ENCODE measurements at places on chromosomes 5 and 9.

GRCh38 chr5:82766206-82766605 lies 311.0 kb downstream of the TMEM167A start:
- no peak for DNase-seq

DNA sequence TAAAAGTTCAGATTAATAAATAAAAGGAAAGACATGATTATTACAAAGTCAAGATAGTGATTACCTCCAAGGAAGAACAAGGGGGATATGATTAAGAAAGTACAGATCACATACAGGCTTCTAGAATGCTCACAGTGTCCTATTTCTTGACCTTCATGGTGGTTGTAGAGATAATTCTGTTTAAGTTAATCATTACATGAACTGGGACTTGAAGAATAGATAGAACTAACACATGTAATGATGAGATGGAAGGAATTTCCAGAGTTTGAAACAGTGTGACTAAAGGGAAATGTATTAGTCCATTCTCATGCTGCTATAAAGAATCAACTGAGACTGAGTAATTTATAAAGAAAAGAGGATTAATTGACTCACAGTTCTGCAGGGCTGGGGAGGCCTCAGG lies 72.7 kb downstream of the LURAP1L start:
- DNase-seq: no peak

GRCh38 chr5:77761606-77762005 lies 14.5 kb downstream of the TBCA start:
- DNase-seq: no peak

GRCh38 chr9:129458663-129459546 lies 162.0 kb downstream of the C9orf50 start:
- DNase-seq: no peak

GRCh38 chr9:26523577-26523976 lies 369.0 kb downstream of the CAAP1 start:
- DNase-seq: no peak

DNA sequence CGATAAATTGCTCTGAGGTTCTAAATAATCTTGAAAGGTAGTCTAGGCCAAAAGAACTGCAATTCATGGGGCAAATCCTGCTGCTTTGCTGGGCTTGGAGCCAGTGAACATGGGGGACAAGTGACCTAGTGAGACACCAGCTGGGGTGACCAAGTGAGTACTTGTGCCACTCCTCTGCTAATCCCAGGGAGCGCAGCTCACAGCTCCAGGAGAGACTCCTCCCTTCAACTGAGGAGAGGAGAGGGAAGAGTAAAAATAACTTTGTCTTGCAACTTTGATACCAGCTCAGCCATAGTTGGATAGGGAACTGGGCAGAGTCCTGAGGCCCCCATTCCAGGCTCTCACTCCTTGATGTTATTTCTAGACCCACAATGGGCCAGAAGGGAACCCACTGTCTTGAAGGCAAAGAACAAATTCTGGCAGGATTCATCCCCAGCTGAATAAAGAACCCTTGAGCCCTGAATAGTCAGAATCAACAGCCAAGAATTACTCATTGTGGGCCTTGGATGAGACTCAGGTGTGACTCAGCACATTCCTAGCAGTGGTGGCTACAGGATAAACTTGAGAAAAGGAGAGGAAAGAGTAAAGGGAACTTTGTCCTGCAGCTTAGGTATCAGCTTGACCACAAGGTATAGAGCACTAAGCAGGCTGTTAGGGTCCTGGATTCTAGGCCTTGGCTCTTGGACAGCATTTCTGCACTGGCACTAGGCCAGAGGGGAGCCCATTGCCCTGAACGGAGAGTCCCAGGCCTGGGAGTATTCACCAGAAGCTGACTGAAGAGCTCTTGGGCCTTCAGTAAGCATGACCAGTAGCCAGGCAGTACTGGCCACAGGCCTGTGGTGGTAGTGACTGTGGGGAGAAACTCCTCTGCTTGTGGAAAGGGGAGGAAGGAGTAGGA lies 288.3 kb upstream of the CDH18 start:
- DNase-seq: no peak

DNA sequence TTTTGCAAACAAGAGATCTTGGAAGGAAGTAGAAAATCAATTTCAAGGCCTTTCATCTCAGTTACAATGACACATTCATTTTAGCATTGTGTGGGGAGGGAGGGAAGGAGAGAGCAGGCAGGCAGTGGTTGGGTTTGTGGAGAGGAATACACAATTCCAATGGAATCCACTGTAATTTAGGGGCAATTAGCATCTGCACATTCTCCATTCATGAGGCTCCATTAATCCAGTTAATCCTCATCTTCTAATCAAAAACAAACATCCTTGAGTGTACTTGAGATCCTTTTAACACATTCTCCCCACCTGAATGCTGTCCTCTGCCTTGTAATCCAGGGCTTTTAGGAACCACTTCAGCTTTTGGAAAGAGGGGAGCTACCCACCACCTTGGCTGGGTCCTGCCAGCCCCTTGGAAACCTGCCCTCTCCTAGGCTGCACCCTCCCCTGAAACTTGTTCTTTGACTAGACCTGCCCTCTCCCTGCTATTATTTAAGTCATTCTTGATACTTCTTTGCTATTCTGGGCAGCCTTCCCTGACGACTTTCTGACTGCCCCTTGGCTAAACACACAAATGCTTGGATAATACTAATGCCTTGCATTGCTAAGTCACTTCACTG lies 271.2 kb downstream of the SLIT3 start:
- no peak for DNase-seq

DNA sequence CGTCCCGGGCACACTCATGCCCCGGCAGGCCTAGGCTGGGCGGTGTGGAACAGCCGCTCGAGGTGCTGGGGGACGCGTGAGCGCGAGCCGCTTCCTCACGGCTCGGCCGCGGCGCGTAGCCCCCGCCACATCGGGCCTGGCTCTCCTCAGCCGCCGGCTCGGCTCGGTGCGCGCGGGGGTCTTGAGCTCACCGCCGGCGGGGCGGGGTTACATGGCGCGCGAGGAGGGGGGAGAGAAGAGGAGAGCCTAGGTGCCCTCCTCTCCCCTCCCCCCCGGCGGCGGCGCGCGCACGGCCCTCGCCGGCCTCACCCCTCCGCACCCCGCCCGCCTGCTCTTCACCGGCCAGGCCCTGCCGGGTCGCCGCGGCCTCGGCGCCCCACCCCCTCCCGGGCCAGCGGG lies 7.7 kb downstream of the RANBP6 start:
- peak; percentile 66 for DNase-seq

GRCh38 chr5:143218517-143219170 lies 184.8 kb downstream of the NR3C1 start:
- no peak for DNase-seq

- DNase-seq: no peak
These were observed 7.7 kb upstream of the TSLP start for GRCh38 chr5:111063709-111064322.

GRCh38 chr9:128635266-128636023 lies 21.2 kb downstream of the DYNC2I2 start:
- no peak for DNase-seq

GRCh38 chr5:11310158-11310557 lies 549.1 kb upstream of the DAP start:
- no peak for DNase-seq

- no peak for DNase-seq
These were observed 26.0 kb downstream of the CNOT8 start for GRCh38 chr5:154884424-154884823.

DNA sequence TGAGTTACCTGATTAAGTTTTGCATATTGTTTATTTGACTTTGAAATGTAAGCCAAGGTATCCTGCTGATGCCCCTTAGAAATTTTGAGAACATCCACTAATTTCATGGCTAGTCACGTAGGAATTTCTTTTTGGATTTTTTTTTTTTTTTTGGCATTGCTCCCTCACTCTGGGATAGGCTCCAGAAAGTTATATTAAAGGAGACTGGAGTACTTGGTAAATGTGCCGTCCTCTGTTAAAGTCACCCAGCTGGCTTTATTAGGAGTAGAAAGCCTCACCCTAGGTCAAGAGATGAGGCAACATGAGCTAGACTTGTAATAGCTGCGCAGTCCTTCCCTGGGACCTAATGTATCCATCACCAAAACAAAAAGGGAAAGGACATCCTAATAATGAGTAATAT lies 3.1 kb downstream of the KCTD16 start:
- no peak for DNase-seq

DNA sequence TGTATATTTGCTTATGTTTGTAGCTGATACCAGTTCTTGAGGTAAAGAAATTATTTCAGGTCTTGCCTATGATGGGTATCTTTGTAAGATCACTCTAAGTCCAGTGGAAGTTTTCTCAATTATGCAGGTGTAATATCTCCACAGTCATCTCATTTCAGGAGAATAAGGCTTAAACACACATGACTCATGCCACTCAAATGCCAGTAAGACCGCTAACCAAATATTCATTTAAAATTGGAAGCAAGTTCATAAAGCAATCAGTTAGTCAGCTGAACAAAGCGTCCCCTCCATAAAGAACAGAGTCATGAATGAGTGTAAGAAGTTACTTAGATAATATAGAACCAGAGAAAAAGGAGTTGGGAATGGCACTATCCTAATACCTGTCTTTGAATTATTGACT lies 248.7 kb downstream of the LURAP1L start:
- DNase-seq: no peak

GRCh38 chr9:88258024-88258423 lies 119.7 kb upstream of the SPATA31C2 start:
- DNase-seq: no peak

- DNase-seq: no peak
These were observed 617.9 kb downstream of the BNC2 start for GRCh38 chr9:16252616-16253015.

DNA sequence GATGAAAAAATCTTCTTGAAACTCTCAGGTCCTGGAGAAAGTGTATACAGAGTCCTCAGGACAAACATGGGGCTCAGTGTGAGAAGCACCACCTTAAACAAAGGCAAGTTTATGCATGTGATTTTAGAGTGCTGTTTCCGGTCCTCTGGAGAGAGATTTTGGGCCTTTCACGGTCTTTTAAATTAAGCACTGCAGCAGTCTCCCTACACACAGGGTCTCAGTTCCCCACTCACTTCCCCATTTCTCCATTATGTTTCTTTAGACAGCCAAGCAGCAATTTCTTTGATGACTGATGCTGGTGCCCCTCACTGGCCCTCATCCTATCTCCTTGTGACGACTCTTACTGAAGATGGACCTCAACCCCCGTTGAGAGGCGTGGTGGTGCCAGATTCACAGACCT lies 220.2 kb upstream of the CLINT1 start:
- no peak for DNase-seq

All from stimulated activated CD4-positive, alpha-beta T cell treated with anti-CD3 and anti-CD28 coated beads, Interleukin-1b, Interleukin-23, amount 100 ng/mL, for 1 hour (primary cell).